ENCODE measurements at places on chromosomes 1 and 21. TPM values are rescaled to one million over a fixed set of nuclear protein-coding genes. Genes with fewer than 3 reads are reported as not detected.

DNA sequence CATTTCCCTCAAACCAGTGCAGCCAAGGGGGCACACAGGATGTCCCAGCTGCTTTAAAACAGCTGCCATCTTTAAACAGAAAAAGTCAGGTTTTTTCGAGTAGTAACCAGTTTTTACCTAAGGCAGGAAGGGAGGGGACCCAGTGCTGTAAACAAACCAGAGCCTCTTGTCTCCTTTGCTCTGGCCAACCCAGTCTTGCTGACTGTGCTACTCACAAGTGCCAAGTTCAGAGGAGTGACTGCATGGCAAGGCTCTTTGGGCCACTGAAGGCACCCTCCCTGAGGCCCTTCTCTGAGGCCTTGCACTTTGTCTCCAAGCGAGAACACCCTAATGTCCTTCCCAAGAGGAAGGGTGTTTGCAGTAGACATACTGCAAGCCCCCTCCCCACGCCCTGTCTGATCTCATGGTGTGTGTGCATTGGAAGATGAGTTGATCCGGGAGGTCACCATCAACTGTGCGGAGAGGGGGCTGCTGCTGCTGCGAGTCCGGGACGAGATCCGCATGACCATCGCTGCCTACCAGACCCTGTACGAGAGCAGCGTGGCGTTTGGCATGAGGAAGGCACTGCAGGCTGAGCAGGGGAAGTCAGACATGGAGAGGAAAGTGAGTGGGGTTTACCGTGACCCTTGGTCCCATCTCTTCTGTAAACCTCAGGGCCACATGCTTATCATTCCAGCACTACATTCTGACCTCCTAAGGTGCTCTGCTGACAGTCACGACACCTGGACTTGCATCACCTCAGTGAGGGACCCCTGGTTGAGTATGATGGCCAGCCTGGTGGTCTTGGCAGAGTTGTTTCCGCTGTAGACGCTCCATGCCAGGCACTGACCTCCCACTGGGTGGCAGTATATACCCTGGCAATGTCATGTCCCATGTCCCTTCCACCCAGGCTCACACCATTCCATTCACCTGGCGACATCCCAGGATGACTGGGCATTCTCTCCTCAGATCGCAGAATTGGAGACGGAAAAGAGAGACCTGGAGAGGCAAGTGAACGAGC, 4.7 kb downstream of the DNALI1 start:
- DNase-seq, result no peak

GRCh38 chr1:159753386-159753785, 27.4 kb upstream of the DUSP23 start:
- DNase-seq, result no peak

GRCh38 chr1:210516092-210516656, 187.5 kb downstream of the HHAT start:
- no peak for DNase-seq

GRCh38 chr1:18118078-18118477, 10.5 kb downstream of the IGSF21 start:
- no peak for DNase-seq

DNA sequence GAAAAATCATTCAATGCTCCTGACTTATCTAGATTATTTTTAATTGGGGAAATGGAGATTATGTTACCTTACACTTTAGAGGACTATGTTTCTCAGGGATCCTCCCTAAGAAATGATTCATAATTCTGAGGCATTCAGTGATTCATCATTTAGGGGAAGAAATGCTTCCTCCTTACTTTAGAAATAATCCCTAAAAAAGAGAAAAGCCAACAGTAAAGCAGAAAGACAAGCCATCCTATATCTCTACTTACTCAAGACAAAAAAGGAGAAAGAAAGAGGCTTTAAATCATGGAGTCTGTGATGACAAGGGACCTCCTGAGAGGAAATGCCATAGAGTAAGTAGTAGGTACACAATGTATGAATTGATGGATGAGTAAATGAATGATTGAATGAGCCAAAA, 137.0 kb downstream of the BRINP2 start:
- DNase-seq, result no peak

GRCh38 chr1:3032371-3033039, 11.2 kb downstream of the ACTRT2 start:
- DNase-seq, result no peak

DNA sequence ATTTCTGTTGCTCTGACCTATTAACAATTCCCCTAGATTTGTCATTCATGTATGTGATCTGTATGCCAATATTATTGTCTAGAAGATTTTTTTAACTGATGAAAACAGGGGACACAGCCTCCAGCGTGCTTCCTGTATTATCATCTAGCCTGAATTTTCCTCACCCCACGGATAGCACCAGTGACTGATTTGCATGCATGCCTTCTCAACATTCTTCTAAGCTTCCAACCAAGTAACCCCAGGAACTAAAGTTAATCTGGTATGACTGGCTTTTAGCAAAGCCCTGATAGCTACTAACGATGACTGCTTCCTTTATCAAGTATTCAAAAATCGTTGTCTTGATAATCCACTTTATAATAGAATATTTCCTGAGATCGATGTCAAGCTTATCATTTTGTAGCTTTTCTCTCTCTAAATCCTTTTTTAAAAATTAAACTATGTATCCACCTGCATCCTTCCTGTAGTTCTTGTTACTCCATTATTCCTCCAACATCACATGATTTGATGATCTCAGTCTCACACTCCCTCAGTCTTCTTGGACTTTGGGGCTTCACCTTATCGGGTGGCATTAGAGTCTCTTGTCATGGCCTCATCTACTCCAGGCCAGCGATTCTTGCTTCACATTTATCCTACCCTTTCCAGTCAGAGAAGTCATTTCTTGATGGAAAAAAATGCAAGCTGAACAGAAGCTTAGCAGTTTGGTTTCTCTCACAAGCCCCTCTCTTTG, 19.0 kb downstream of the BCAR3 start:
- no peak for DNase-seq

DNA sequence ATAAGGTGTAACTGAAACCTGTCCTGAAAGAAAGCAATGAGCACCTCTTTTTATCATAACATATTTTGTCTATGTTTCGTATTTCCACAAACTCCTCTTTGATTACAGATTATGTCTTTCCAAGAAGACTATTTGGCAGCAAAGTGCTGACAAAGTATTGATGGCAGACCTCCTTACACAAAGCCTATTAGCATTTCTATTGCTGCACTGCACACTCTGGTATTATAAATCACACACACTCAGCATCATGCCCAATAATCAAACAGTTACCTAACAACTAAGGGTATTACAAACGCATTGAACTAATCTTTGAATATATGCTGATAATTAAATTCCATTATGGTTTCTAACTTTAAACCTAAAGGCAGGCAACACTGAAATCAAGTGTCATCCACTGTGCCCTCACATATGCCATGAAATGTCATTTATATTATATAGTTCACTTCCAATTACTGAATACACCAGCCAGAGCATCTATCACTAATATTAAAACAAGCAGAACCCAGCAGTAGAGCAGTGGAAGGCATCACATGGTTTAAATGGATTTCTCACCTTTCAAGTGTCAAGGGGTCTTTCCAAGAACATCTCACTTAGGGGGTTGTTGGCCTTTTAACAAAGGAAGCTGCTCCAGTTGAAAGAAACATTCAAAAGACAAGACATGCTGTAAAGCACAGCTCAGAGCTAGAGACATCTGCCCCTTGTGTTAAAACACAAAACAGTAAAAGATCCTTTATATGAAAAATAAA, 239.1 kb downstream of the RERE start:
- no peak for DNase-seq

DNA sequence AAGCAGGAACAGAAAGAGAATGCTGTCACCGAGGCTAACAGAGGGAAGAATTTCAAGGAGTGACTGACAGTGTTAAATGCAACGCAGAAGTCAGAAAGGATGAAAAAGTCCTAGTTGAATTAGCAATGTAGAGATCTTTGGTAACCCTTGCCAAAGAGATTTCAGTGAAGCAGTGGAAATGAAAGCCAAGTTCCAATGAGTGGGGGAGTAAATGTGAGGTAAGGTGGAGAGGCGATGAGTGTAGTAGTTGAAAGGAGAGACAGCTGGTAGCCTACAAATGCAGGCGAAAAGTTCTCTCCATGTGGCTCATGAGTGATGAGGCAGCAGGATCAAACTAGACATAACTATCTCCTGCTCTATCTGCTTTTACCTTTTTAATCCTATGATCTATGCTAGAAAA, 74.6 kb upstream of the IPO9 start:
- DNase-seq, result no peak

DNA sequence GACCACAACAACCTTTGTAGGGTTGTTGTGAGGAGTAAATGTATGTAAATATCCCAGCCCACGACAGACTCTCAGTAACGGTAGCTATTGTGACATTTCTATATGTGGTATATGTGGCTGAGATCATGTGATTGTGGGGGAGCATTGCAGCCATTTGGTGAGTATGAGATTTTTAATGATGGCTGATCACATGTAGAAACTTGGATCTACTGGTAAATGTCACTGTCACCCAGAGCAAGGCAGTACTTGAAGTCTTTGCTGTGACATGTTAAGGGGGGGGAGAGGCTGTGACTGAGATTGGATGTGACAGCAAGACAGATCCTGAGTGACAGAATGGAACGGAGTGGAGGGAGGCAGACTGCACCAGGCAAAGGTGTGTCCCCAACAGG, 23.9 kb upstream of the MEF2D start:
- peak; percentile 70 for DNase-seq

DNA sequence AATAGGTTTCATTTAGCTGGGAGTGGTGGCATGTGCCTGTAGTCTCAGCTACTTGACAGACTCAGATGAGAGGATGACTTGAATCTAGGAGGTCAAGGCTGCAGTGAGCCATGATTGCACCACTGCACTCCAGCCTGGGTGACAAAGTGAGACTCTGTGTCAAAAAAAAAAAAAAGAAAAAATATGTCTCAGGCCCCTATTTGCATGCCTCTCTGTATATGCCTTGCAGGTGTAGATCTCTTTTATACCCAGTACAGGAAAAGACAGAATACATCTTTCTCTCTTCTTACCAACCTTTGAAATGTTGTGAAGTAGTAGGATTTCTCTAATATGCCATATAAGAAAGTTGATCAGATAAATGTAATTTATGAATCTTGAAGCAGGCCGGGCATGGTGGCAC, 6.4 kb downstream of the CNR2 start:
- DNase-seq, result no peak

GRCh38 chr21:29481641-29482040, 182.9 kb downstream of the BACH1 start:
- DNase-seq, result no peak

- no peak for DNase-seq
These were observed 11.5 kb downstream of the YBEY start for GRCh38 chr21:46297338-46298271.

ST6GALNAC5 gene
- polyA plus RNA-seq, result not detected

RIMS3 gene
- polyA plus RNA-seq, result 1.7 TPM

TNFRSF4 gene
- polyA plus RNA-seq, result 7.6 TPM

KCNK2 gene
- polyA plus RNA-seq, result not detected

Data from immature natural killer cell (primary cell).